ENCODE measurements at places on chromosomes 5 and 9.

- DNase-seq = no peak
Observed at GRCh38 chr9:35651956-35652828, 1.5 kb upstream of the SIT1 start.

DNA sequence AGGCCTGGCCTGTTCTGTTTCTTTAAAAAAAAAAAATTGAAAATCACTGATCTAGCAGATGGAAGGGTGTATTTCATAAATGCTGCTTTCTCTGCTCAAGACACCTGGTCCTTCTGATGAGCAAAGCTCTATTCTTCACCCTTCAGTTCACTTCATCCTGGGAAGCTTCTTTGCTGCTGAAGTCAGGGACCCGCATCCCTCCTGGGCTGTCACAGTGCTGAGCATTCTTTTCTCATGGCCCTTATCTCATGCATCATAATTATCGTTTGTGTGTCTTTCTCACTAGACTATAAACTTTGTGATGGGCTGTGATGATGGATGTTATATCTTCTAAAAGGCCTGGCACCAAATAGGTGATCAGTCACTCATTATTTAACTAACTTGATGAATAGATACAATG is 461.0 kb downstream of the GADD45G start:
- DNase-seq = no peak

GRCh38 chr5:145218019-145218418 is 617.1 kb downstream of the PRELID2 start:
- no peak for DNase-seq

- no peak for DNase-seq
Observed at GRCh38 chr5:154358516-154359220, 87.1 kb upstream of the SAP30L start.

DNA sequence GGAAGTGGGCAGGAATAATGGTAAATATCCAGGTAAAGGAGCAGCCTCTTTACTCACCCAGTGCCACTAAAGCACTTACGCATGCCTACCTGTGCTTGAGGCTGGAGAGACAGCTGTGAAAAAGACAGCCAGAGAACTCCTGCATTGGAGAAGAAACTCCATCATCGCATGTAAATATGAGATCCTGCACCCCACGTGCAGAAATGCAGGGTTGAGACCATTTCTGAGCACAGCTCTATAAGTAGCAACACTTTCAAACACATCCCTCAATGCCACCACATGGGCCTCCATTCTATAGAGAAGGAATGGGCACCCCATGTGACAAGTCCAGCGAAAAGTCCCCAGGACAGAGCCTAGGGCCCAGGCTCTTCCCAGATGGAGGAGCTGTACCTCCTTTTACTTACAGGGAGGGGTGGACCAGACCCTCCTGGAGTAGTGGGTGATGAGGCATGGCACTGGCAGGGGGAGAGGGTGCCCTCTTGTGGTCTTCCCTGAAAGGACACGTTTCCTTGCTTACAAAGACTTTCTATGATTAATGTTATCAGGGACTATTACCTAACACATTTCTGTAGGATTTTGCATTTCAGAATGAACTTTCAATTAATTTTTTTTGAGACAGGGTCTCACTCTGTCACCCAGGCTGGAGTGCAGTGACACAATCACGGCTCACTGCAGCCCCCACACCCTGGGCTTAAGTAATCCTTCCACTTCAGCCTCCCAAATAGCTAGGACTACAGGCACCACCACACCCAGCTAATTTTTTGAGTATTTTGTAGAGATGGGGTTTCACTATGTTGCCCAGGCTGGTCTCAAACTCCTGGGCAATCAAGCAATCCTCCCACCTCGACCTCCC is 55.3 kb upstream of the IL17B start:
- no peak for DNase-seq

GRCh38 chr5:147732291-147732883 is 50.1 kb downstream of the JAKMIP2 start:
- DNase-seq = no peak

DNA sequence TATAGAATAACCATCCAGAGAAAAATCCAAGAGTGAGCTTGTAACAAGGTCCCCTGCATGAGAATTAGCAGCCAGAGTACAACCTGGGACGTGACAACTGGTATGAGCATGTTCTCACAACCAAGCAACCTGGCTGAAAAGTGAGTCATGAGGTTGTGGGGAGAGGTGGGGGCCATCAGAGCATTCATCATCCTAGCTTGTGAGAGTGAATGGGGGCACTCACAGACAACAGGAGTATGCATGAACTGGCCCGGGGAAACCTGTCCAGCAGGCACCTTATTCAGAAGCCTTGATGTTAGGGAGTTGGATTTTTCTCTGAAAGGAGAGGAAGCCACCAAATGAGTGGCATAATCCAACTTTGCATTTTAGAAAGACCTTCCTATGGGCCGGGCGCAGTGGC is 113.0 kb downstream of the FRMD3 start:
- no peak for DNase-seq

GRCh38 chr9:130172161-130172857 is at the start of gene NCS1:
Gene NCS1, plus strand, starts transcription at chr9:130172404. Its CDS starts 260 bp downstream, at chr9:130172664.
- no peak for DNase-seq

GRCh38 chr5:28729067-28729466 is 1690.7 kb upstream of the CDH9 start:
- no peak for DNase-seq

DNA sequence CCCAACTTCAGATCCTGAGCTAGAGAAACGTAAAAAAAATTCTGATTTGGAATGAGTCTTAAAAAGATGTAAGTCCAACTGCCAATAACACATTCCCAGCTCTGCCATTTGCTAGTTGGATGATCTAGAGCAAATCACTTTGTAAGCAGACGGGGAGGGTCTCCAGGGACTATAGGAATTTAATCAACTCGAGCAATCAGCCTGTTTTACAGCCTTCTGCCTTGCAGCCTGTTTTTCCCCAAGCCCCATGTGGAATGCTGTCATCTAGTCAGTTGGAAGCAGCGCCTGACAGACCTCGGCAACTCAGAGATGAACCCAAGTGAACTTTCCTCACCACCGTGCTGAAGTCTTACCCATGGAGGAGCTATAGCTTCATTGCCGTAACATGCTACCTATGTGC is 34.8 kb upstream of the HRH2 start:
- DNase-seq = no peak

- DNase-seq = no peak
Observed at GRCh38 chr9:112072721-112073638, 102.1 kb downstream of the SUSD1 start.
